ENCODE measurements at places on chromosomes 7 and 10.
A peak's percentile ranks its signal among the peaks of the same experiment; 100 is the strongest.

- DNase-seq = no peak
These were observed 4.4 kb downstream of the CD36 start for GRCh38 chr7:80642871-80643270.

- DNase-seq = no peak
These were observed 347.4 kb downstream of the RPS24 start for GRCh38 chr10:78381107-78381506.

- no peak for DNase-seq
These were observed 125.4 kb upstream of the PPP2R2D start for GRCh38 chr10:131775433-131775832.

DNA sequence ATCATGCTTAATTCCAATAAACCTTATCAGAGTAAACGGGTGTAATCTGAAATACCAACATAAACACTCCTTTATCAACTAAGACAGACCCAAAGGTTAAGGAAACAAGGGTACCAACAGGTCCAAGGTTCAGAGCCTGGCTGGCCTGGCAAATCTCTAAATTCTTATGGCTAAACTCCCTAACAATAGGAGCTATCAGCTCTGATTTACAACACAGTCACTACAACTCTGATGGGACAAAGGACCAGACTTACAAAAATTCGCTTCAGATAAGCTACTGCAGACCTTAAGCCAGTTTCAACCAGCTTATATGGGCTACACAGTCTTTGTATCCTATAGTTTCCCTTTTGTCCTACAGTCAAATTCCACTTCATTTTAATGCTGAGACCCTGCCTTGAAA lies 381.9 kb downstream of the ZWINT start:
- DNase-seq = no peak

- DNase-seq = no peak
These were observed 66.9 kb downstream of the OGDH start for GRCh38 chr7:44673324-44673723.

- DNase-seq = no peak
These were observed 27.1 kb downstream of the UNCX start for GRCh38 chr7:1259621-1260243.

DNA sequence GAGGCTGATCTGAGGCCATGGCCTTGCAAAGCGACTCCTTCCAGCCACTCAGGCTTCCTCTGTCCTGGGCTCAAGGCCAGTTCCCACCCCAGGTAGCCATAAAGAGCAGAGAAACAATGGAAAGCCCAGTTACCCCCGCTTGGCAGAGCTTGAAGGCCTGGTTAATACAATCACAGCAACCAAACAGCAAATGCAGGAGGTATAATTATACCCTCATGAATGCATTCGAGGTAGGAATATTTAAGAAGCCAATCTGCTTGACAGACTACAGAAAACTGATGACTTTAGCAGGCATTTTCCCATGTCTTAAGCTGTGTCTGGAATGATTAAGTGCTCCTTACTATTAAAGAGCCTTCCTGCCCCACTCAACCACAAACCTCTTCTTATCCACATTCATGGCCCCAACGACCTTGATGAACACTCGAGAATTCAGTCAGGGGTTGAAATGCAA lies 114.1 kb upstream of the MACROH2A2 start:
- DNase-seq = no peak

GRCh38 chr10:34737772-34738169 lies 77.3 kb downstream of the PARD3 start:
- no peak for DNase-seq

- peak; percentile 2 for DNase-seq
These were observed 53.9 kb downstream of the SYPL1 start for GRCh38 chr7:106057962-106058927.

DNA sequence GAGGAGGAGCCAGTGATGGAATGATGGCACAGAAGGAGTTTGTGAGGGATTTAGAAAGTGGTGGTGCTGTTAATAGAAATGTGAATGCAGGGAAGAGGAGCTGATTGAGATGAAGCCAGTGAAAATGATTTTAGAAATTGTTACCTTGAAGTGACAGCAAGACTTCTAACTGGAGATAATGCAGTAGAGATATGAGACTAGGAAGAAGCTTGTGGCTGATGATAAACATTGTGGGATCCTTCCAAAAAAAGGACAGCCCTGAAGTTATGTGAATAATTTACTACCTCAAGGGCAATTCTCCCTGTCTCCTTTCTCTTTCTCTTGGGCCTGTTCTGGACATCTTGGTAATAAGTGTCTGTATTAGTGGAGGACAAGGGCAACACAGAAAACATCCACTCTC lies 138.6 kb downstream of the LSMEM1 start:
- DNase-seq = no peak

- no peak for DNase-seq
These were observed 17.1 kb downstream of the TRIM24 start for GRCh38 chr7:138477081-138477578.

- no peak for DNase-seq
These were observed 1.5 kb downstream of the LZTS2 start for GRCh38 chr10:101000915-101001658.

GRCh38 chr7:44845451-44845850 lies 2.4 kb downstream of the H2AZ2 start:
- DNase-seq = no peak

DNA sequence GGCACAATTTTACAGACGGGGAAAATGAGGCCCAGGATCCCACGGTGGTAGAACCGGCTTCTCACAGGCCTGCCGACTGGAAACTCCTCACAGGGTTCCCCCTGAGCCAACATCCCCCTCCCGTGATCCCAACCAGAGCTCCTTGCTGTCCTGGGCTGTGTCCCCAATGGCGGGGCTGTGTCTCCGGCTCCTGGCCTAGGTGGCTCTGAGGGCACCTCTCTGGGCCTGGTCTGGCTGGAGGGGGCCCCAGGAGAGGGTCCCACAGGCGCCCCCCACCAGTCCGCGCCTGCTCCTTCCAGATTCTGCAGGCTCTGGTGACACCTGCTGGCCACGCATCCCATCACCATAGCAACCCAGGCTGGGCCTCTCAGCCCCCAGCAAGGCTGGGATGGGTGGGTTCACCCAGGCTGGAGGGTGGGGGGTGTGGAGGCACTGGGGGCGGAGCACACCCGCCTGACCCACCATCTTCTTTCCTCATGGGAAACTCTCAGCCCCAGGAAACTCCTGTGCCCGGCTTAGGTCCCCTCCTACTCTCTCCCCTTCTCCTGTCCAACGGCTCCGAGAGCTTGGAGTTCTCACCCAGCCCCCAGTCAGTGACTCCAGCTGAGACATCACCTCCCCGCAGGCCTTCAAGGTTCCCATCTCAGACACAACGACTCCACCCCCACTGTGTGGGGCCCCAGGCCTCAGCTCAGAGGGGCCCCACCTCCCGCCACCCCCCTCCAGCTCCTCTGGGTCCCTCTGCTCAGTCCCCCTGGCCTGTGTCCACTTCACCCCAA lies 27.1 kb upstream of the TNRC18 start:
- DNase-seq = no peak

DNA sequence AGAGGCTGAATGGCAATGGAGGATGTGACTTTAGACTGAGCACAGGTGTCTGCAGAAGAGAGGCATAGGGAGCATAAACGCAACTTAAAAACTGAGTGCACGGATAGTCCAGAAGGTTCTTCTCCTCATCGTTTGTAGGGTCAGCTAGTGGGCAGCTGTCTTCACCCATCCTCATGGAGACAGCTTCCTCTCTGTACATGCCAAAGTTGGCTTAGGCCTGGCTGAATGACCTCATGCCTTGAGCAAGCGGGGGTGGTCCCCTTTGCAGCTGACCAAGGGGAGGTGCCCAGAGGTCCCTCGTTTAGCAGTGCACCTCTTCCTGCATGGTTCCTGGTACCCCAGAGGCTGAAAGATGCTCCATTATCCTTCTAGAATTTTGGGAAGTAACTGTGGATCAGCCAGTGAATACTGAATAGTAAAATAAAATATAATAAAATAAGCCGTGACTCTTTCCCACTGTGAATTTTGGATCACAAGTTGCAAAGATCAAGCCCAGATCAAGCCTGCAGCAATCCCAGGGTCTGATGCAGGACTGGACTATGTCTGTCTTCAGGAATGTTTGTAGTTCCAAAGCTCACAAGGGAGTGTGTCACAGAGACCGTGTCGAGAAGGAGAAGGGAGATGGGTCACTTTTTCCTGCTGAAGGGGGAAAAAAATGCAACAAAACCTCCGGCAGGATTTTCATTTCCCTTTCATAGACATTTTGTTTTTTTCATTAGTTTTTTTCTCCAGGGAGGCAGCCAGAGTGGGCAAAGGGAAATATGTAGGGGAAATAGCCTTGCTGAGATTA lies 295.3 kb upstream of the MKI67 start:
- DNase-seq = no peak

GRCh38 chr7:153193144-153193595 lies 433.6 kb downstream of the ACTR3B start:
- no peak for DNase-seq

DNA sequence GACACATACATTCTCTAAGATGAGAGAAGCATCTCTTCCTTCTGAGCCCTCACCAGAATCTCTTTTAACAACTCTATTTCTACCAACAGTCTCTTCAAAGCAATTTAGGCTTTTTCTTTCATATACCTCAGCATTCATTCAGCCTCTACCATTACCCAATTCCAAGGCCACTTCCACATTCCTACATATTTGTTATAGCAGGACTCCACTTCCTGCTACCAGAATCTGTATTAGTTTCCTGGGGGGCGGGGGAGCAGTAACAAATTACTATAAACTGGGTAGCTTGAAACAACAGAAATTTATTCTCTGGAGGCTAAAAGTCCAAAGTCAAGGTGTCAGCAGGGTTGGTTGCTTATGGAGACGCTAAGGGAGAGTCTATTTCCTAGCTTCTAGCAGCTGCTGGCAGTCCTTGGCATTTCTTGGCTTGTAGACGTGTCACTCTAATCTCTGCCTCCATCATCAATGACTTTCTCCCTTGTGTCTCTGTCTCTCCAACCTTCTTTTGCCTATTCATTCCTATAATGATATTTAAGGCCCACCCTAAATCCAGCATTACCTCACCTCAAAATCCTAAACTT lies 7.4 kb downstream of the PRPS1L1 start:
- DNase-seq = no peak

DNA sequence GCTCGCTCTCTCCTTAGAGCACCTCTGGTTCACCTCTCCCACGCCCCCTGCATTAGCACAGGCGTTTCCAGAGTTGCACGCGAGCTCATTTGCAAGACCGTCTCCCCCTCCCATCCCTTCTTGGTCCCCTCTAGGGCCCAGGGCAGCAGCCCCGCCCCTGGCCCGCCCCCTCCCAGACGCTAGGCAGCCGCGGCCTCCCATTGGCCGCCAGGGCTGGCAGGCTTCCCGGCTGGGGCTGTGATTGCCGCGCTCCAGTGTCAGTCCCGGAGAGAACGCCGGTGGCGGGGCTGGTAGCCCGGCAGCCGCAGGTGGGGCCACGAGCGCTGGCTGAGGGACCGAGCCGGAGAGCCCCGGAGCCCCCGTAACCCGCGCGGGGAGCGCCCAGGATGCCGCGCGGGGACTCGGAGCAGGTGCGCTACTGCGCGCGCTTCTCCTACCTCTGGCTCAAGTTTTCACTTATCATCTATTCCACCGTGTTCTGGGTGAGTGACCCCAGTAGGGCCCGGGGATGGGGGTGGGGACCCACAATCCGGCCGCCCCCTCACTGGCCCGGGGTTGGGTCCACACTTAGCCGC lies at the start of gene TSPAN15:
TSPAN15 (plus strand) TSS at position 257 of the 575 bp plus-strand sequence; CDS start at position 387, 130 bp downstream.
- peak; percentile 64 for DNase-seq

- DNase-seq = no peak
These were observed 256.3 kb downstream of the GRID1 start for GRCh38 chr10:86110156-86110786.

DNA sequence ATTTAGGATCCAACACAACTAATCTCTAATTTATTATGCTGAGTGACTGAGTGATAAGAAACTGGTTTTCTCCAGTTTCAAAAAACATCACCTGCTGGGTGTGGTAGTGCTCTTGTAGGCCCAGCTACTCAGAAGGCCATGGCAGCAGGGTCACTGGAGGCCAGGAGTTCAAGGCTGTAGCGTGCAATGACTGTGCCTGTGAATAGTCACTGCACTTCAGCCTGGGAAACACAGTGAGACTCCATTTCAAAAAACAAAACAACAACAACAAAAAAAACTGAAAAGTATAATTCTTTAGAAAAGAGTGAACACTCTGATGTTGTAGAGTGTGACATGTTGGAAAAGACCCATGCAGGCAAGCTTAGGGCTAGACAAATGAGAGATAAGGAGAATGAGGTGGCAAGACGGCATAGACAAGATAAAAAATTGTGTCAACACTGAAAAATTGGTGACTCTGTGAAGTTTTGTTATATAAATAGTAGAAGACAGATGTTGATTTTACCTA lies 150.1 kb upstream of the GPR22 start:
- no peak for DNase-seq

- no peak for DNase-seq
These were observed 69.4 kb upstream of the PIP4K2A start for GRCh38 chr10:22783807-22784206.

DNA sequence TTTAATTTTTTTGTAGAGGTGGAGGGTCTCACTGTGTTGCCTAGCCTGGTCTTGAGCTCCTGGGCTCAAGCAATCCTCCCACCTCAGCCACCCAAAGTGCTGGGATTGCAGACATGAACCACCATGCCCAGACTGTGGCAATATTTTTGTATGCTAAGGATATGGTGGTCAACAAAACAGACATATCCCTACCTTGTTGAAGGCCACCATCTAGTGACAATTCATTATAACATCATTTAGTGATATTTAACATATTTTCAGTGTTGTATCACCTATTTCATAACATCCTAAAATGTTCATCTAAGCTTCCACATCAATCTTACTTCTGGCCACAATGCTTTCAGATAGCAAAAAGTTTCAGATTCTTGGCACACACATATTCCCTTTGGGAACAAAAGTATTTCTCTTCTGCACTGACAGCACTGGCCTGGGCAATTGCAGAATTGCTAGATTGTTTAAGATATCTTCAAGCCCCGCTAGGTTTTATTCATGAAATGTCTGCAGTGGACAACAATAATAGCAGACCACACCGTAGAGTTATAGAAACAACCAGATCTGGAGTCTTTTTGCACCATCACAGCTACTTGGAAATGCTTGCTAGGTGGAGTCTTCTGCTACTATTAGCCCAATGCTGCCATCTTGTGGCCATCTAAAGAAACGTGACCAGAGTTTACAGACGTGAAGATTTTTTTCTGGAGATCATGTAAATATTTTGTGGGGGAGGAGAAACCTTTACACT lies 58.4 kb downstream of the DNAJC12 start:
- DNase-seq = peak; percentile 63

DNA sequence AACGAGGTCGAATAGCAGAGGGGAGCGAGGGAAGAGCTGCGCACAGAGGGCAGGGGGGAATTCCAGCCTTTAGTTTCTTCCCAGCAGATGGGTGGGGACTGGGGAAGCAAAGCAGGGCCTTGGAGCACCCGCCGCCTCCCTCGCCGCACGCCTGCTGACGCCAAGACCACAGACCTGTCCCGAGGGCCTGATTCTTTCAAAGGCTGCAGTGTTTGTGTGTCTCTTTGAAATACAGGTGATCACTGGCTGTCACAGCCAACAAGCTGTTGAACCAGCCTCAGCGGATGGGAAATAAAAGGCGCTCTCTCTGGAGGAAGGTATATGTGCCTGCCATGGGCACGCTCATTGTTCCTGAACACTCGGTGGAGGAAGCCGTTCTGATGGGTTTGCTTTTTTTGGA lies 119.3 kb downstream of the FAM53B start:
- no peak for DNase-seq

- no peak for DNase-seq
These were observed 24.3 kb downstream of the BTBD16 start for GRCh38 chr10:122295451-122295809.
